ENCODE measurements at places on chromosomes 11 and 22.
A peak's percentile ranks its signal among the peaks of the same experiment; 100 is the strongest.

DNA sequence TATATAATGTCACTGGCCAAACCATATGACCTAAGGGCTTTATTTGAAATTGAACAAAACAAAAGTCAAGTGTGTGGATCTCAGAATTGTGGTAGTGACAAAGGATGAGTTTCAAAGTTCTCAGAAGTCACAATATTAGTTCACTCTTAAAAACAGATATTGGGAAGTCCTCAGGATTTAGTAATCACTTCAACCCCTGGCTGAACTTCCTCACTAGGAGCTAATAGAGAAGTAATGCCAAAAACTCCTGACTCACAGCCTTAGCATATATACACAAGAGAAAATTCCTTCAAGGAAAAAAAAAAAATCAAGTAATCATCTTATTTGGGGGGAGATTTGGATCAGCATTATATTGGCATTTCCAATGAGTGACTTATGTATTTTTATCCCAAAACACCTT, 75.6 kb upstream of the APOA1 start:
- DNase-seq, result no peak

- DNase-seq, result no peak
Measured at GRCh38 chr11:80309301-80309700, 868.5 kb upstream of the TENM4 start.

- no peak for DNase-seq
Measured at GRCh38 chr11:27456795-27457329, 15.7 kb downstream of the LGR4 start.

- no peak for DNase-seq
Measured at GRCh38 chr22:38638728-38639127, 17.5 kb downstream of the FAM227A start.

GRCh38 chr11:120563703-120564572, 52.4 kb downstream of the GRIK4 start:
- peak; percentile 77 for DNase-seq

GRCh38 chr11:87266751-87267150, 229.0 kb downstream of the TMEM135 start:
- DNase-seq, result no peak

DNA sequence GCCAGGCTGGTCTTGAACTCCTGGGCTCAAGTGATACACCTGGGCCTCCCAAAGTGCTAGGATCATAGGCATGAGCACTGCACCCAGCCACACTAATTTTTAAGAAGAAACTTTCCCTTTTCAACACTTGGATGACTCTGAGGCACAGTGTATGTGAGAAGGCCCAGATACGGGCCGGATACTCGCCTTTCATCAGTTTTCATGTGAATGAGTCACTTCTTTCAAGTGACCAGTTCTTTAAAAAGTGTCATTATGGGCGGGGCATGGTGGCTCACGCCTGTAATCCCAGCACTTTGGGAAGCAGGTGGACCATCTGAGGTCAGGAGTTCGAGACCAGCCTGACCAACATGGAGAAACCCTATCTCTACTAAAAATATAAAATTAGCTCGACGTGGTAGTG, 120.8 kb downstream of the CTTN start:
- DNase-seq, result no peak

GRCh38 chr11:35483131-35483820, 42.1 kb downstream of the PAMR1 start:
- no peak for DNase-seq

- no peak for DNase-seq
Measured at GRCh38 chr22:37661160-37661924, 2.8 kb downstream of the PDXP start.

GRCh38 chr11:17803754-17804334, 69.3 kb downstream of the KCNC1 start:
- no peak for DNase-seq

Data from left renal cortex interstitium (tissue), 4 donors.